Activated T-helper 17 cell treated with anti-CD3 and anti-CD28 coated beads, Interleukin-2, amount 50 U/mL, for 72 hours (primary cell): ENCODE measurements at places on chromosomes 2 and 18.
A peak's percentile ranks its signal among the peaks of the same experiment; 100 is the strongest.

- ATAC-seq = peak; percentile 93
Measured at GRCh38 chr2:240579771-240580614, 6.5 kb upstream of the CAPN10 start.

GRCh38 chr18:55477860-55478581, 110.0 kb downstream of the TCF4 start:
- no peak for ATAC-seq

- no peak for ATAC-seq
Measured at GRCh38 chr2:871926-872680, 78.5 kb upstream of the SNTG2 start.

DNA sequence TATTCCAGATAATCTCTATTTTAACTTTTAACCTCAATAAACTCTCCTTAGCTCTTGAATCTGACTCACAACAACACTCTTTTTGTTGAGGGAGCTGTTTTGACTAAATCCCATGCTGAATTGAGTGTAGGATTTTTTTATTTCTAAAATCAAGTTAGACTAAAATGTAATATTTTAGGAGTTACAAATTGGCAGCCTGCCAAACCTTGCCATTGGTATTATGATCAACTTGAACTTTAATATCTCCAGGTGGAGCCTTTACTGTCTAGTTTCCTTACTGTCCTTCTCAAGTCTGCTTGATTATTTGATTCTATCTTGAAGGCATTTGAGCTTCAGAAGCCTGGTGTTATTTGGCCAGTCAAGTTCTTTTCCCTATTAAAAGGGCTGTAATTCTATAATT, 8.7 kb downstream of the PIKFYVE start:
- ATAC-seq = no peak

DNA sequence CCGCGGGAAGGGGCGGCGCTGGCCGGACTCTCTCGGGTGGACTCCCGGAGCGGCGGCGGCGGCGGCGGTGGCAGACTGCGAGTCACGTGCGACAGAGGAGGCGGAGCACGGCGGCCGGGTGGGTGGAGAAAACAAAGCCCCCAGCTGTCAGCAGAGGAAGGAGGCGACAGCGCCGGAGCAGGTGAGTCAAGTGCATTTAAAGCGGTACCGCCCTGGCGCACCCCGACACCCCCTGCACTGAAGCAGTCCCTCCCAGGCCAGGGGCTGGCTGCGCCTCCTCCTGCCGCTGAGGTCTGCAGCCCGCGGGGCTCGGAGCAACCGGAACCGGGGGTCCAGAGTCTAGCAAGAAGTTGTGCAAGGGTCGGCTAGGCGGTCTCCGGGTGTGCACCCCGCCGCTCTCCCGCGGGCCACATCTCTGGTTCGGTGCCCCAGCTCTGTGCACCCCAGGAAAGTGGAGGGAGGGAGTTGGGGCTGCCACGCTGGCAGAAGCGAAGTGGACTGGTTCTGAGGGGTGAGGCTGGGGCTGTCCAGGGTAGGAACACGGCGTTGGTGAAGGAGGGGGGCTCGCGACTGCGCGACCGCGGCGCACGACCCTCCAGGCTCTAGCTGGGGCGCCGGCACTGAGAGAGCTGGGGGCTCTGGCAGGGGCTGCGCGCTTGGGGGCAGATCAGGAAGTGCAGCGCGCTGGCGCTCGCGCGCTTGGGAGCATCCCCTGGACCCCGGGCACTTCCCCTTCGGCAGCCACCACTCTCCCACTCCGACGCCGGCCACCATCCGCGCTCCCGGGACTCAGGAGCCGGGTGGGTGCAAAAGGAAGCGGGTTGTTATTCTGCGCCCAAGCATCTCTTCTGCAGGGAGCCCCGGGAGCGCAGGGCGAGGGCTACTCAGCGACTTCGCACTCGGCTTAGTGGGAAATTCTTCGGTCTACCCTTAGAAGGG, 64.0 kb upstream of the MAPRE2 start:
- peak; percentile 30 for ATAC-seq

GRCh38 chr2:220077488-220077887, 450.1 kb downstream of the SLC4A3 start:
- no peak for ATAC-seq

- peak; percentile 62 for ATAC-seq
Measured at GRCh38 chr2:8481463-8482009, 200.3 kb upstream of the ID2 start.

DNA sequence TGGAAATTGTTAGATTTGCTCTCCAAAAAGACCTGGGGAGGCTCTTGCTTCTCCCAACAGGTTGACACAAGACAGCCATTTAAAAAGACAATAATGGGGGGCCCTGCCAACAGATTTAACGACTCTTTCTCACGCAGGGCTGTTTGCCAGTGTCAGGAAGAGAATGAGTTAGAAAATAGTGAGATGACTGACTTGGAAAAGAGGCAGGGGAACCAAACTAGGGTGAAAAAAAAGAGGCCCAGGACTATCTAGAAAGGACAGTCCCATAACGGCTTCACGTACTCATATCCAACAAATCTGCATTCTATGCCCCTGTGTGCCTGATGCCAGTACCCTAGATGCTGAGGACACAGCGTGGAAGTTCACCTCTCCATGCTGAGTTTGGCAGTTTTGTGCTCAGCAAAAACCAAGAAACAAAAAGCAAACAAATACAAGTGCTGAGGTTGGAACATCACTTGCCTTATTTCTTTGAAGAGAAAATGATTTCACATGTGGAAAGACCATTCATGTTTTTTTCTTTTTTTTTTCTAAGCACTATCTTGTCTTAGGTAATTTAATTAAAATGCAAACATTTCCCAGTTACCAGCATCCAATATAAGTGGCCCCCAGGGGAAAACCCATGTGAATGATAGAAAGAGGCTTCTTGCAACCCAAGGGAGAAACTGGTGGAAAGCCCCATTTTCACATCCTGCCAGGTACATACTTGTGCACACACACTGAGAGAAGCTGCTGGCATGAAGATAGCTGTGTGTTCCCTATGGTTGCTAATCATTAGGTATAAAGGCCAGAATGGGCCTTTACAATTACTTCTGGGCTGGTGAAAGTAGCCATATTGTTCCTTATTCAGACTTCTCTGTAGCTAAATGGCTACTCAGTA, 10.6 kb upstream of the WIPF1 start:
- ATAC-seq = peak; percentile 80

GRCh38 chr2:221529177-221529942, 42.7 kb downstream of the EPHA4 start:
- peak; percentile 67 for ATAC-seq

DNA sequence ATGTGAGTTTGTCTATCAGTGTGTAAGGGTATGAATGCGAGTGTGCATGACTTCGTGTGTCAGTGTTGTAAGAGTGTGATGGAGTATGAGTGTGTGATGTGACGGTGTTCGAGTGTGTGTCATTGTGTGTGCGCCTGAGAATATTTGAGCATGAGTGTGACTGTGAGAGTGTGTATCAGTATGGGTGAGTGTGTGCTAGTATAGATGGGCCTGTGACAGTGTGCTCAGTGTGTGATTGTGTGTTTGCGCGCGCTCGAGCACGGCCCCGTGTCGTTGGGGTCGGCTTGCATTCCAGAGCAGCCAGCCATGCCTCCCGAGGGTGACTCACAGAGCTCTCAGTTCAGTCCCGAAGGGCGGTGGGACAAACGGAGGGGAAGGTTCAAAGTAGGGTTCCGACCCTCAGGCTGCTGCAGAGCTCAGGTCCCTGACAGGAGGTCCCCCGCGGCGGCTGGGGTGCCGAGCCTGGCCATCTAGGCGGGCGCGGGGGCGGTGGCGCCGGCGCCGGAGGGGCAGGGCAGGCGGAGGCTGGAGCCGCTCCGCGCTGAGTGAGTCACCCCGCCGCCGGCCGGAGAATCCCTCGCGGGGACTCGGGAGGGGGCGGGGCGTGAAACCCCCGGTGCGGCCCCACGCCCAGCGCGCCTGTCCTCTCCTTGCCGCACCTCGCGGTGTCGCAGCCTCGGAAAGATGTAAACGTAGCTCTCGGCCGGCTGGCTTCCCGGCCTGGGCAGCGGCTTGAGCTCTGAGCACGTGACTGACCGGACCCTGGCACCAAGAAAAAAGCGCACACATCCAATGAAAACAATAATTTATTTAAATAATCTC, 3.8 kb downstream of the DLX2 start:
- ATAC-seq = peak; percentile 48

GRCh38 chr2:217477583-217477982, 525.2 kb downstream of the TNS1 start:
- no peak for ATAC-seq

- ATAC-seq = no peak
Measured at GRCh38 chr18:37393945-37394609, 171.5 kb downstream of the CELF4 start.

GRCh38 chr2:207434306-207434705, 95.5 kb upstream of the CREB1 start:
- ATAC-seq = no peak
